Gastrocnemius medialis (tissue), 4 donors: ENCODE measurements at places on chromosomes 2 and 18. TPM values are rescaled to one million over a fixed set of nuclear protein-coding genes. Genes with fewer than 3 reads are reported as not detected.

SPIRE1 gene
- total RNA-seq: 52.5 TPM

GRCh38 chr2:20509301-20509769, 62.5 kb downstream of the RHOB start:
- peak; percentile 10 for DNase-seq

ASB18 gene
- total RNA-seq: not detected

GRCh38 chr2:164551519-164551918, 69.8 kb downstream of the GRB14 start:
- no peak for DNase-seq

- peak; percentile 29 for DNase-seq
Measured at GRCh38 chr2:203706403-203706802, at the start of gene CD28. TSS of gene CD28 (plus strand) at chr2:203706639. CDS start at chr2:203706697, 58 bp downstream.

IHH gene
- total RNA-seq: 0.27 TPM

DNA sequence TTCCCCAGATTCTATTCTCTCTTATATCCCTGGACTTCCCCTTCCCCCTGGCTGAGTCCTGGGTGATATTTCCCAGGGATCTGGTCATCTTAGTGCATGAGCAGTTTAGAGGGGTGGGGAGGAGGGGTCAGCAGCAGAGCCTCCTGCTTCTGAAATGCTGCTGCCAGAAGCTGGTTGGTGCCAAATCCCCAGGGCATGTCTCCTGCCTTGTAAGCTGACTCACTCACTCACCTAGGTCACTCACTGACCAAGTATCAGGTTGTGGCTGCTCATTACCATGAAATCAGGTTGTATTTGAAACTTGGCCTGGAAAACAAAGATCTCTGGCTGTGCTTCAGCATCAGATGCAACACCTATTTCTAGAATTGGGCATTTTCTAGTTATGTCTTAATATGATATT, 14.3 kb downstream of the GPR39 start:
- no peak for DNase-seq

GRCh38 chr2:62339413-62339812, 143.5 kb downstream of the B3GNT2 start:
- no peak for DNase-seq

DNA sequence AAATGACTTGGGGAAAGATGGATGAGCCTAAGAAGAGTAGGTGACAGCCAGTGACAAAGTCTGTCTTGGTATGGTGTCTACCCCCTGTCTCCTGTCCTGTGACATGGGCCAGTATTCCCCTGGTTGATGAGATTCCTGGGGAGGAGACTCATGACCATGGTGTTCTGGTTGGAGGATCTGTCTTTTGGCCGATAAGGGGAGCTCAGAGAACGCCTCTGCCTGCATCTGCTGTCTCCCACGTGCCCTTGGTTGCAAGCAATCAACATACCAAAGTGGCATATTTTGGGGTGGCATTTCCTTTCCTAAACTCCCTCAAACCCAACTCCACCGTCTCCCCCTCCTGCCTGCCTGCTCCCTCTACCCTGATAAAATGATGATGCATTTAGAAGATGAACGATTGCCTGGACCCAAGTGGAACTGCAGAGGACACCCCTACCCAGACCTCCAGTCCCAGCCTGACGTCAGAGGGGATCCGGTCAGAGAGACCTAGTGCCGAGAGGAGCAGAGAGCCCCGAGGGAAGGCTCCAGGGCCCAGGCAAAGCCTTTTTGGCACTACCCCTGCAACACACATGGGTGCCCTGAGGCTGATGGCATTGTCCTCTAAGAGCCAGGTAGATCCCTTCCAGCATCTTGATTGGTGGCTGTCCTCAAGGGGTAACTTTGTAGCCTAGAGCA, 124.2 kb upstream of the MSH6 start:
- no peak for DNase-seq

- DNase-seq: no peak
Measured at GRCh38 chr2:191813943-191814342, 32.9 kb downstream of the CAVIN2 start.

FHOD3 gene
- 10.0 TPM for total RNA-seq

GRCh38 chr2:55252832-55253231, 16.2 kb downstream of the MTIF2 start:
- no peak for DNase-seq
